ENCODE measurements at places on chromosomes 6 and 20. TPM values are rescaled to one million over a fixed set of nuclear protein-coding genes. Genes with fewer than 3 reads are reported as not detected.

DNA sequence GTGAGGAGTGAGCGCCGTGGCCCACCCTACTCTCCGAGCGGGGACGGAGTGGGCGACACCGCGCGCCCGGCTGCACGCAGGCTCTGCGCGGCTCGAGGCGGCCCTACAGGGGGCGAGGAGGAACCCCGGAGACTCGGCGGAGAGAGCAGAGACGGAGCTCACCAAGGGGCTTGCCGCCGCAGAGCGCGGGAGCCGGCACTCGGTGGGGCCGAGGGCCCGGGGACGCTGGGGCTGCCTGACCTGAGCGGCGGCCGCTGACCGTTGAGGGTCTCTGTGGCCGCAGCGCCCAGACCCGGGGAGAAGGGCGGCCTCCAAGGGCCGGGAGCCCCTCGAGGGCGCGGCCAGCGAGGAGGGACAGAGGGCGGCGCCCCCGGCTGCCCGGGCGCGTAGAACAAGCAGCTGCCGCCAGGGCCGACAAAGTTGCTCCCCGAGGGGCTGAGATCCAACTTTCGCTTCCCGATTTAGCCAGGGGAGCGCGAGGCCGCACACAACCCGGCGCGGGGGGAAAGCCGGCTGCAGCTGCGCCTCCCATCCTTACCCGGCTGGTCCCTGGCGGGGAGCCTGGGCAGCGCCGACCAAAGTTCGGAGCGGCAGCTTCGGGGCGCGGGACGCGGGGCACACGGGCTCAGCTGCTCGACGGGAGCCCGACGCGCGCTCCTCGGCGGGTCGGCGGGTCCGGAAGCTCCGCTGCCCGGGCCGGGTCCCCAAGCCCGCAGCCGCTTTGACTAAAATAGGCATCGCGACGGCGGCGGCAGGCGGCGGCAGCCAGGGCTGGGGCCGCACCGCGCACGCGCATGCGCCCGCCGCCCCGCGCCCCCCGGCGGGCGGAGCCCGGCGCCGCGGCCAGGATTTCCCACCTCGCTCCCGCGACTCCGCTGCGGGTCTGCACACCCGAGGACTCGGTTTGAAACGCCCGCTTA, 43.1 kb downstream of the POPDC3 start:
- peak; percentile 65 for DNase-seq

DNA sequence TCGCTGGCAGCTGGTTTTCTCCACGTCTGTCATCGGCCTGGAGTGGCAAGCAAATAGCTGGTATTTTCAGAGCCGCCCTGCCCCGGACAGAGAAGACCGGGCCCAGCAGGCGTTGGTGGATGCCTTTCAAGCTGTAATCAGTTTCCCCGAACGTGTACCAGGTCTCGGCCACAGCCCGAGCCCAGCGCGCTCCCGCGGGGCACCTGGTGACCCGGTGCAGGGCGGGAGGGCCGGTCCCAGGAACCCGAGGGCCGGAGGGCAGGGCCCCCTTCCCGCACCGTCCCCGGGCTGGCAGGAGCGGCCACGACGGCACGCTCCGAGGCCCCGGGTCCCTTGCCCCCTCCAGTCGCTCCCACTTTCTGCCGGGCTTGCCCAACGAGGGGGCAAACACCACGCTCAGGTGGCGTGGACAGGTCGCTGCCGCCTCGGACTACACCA, 348 bp upstream of the PYGB start:
- DNase-seq = no peak

GRCh38 chr20:58010186-58010585, 218.3 kb downstream of the ANKRD60 start:
- DNase-seq = no peak

GRCh38 chr20:60934724-60935123, 317.3 kb upstream of the CDH4 start:
- no peak for DNase-seq

GRCh38 chr6:20572940-20573339, 38.7 kb downstream of the CDKAL1 start:
- peak; percentile 75 for DNase-seq

HMGN4 gene
- 32.7 TPM for total RNA-seq

All from fibroblast of the aortic adventitia (primary cell).